AG09309 (cell line): ENCODE measurements at places on chromosomes 13 and 19.

DNA sequence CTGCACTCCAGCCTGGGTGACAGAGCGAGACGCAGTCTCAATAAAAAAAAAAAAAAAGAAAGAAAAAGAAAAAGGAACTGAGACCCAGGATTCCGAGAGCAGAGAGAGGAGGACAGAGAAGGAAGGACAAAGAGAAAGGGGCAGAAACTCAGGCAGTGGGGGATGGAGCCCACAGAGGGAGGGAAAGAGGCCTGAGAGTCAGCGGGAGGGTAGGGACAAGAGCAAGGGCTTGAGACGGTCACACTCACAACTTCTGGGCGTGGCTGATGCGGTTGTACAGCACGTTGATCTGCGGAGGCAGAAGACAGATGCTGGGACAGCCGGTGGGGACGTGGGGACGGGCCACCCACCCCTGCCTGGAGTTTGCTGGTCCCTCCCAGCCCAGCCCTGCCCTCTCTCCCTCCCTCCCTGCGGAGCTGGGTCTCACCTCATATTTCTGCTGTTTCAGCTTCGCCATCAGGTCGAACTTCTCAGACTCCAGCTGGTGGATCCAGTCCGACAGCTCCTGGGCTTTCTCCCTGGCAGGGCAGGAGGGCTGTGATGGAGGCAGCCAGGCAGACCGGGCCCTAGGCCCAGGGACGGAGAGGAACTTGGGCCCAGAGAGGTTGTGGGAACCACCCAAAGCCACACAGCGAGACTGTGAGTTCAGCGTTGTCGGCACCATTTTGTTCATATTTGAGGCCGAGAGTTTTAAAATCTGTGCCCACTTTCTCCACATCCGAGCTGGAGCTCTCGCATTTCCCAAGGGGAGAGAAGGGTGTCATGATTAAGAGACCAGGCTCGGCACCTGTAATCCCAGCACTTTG lies 15.2 kb downstream of the TNNT1 start:
- DNase-seq: no peak

DNA sequence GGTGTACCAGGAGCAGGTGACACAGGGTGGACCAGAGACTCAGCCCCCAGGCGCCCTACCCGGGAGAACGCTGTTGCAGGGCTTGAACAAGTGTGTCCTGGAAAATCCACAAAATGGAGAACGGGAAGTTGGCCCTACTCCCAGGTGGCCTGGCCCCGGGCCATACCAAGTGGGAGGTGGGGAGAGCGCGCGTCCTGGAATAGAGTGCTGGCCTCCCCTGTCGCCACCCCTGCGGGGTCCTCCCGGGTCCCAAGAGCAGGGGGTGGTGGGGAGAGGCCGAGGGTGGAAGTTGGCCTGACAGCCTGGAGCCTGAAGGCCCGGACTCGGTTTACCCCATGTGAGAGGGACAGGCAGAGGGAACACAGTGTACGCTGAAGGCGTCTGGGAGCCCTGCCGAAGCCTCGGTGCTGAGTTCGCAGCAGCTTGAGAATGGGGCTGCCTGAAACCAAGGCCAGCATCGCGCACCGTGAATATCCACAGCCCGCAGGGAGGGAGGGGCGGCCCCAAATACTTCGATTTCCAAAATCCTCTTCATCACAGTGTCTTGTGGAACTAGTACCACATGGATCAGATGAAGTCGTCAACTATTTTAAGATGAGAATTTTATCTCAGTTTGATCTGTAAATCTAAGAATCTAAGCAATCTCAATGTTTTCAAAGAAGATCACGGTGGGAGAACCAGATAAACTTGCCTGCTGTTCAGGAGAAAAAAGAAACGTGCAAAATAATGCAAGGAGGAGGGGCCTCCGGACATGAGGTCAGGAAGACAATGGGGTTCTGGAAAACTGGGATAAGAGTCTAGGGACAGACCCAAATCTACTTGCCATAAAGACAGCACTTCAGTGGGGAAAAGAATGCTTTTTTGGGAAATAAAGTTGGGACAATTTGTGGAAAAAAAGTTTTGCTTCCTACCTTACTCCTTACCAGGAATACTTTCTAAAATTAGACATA lies 10.4 kb upstream of the KLF16 start:
- no peak for DNase-seq

DNA sequence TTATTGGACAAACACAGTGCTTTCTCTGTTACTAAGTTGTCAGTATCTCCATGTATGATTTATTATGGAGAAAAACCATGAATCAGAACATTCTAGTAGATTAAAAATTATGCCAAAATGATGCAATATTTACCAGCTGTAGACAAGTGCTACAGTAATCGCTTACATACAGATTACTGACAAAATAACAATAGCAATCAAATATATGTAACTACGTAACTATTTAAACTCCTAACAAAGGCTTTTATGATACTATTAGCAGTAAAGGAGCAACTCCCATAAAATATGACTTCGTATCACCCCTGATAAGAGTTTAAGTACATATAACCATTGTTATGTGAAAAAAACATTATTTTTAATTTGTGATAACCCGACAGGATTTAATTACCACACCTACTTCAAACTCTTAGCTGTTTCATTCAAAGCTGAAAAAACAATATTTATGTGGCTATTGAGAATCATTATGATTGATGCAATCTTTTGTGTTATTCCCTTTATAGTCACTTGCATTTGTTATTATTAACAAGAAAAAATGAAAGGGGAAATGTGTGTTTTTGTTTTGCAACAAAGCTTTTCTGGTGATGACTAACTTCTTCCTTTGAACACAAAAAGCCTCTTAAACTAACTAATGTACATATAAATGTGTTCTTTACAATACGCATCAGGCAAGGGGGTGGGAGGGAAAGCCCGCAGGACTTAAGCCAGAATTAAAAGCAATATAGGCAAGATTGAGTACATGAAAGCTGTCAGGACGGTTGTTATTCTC lies 147.4 kb downstream of the ABCC4 start:
- no peak for DNase-seq

- no peak for DNase-seq
Observed at GRCh38 chr19:30669329-30670010, 297.3 kb downstream of the ZNF536 start.

- no peak for DNase-seq
Observed at GRCh38 chr19:35736913-35737886, 5.1 kb downstream of the IGFLR1 start.

- no peak for DNase-seq
Observed at GRCh38 chr13:21282065-21282464, 105.6 kb downstream of the MRPL57 start.

DNA sequence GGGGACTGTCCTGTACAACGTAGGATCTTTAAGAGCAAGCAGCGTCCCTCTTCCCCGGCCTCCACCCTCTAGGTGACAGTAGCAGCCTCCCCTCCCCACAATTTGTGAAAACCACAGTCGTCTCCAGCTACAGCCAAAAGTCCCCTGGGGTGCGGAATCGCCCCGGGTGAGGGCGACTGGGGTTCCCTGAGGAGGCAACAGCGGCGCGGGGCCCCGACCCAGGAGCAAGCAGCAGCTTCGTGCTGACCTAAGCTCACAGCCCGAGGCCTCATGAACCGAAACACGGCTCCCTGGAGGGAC lies 322 bp downstream of the ZNF558 start:
- no peak for DNase-seq

DNA sequence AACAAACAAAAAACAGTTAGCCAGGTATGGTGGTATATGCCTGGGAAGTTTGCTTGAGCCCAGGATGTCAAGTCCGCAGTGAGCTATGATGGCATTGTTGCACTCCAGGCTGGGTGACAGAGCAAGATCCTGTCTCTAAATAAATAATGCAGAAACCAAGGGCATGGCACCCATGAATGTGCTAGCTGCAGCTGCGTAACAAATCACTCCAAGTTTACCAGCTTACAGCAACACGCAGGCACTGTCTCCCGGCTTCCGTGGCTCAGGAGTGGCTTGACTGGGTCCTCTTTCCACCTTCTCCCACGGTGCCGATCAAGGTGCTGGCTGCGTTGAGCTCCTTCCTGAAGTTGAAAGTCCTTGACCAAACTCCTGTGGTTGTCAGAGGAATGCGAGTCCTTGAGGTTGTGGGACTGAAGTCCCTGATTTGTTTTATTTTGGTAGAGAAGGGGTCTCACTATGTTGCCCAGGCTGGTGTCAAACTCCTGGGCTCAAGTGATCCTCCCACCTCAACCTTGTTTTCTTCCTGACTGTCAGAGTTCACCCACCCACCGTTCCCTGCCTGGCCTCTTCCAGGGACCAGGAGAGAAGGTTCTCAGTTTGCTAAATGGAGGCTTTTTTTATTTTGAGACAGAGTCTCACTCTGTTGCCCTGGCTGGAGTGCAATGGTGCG lies 13.2 kb upstream of the ONECUT3 start:
- no peak for DNase-seq

DNA sequence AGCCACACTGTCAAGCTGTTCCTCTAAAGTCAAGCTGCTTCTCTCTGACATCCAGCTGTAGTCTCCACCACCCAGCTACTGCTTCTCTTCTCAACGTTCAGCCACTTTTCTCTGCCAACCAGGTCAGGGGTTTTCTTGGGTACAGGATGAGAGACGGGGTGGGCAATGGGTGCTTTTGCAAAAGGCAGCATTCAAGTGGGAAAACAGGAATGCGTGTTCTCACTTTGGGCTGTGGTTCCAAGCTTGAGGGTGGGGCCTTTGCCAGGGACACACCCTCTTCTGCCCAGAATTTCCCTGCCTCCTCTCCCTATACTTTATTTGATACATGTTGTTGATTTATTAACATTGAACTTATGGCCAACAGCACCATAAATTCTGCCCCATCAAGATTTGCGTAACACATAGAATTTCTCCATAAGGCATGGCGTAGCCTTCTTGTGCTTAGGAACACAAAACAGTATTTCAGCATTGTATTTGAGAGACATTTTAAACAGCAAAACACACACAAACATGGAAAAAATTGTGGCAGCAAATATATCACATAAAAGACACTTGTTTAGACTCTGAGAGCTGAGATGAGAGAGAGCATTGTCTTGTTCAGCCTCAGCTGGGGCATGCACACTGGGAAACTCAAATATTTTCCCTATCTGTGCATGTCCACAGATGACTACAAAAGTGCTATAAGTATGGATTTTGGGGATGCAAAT lies 392.8 kb downstream of the SLITRK6 start:
- no peak for DNase-seq

DNA sequence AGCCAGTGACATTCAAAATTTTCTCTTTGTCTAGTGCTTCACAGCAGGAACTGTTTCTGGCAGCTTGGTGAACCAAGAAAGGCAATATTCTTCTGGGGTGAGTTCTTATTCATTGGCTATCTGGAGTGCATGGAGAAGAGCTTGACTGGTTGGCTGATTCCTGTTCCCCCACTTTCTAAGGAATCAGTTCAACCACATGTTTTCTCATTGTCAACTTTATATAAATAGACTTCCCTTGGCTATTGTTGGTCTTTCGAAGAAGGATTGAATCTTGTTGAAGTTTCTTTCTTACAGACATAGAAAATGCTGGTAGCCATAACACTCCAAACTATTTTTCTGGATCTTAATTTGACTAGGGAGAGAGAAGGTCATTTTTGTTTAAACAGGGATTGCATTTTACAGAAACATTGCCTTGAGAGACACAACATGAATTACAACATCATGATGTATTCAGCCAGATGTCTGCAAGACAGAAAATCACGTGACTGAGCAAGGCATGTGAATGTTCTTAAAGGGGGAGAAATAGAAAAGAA lies 85.2 kb downstream of the EDNRB start:
- no peak for DNase-seq

DNA sequence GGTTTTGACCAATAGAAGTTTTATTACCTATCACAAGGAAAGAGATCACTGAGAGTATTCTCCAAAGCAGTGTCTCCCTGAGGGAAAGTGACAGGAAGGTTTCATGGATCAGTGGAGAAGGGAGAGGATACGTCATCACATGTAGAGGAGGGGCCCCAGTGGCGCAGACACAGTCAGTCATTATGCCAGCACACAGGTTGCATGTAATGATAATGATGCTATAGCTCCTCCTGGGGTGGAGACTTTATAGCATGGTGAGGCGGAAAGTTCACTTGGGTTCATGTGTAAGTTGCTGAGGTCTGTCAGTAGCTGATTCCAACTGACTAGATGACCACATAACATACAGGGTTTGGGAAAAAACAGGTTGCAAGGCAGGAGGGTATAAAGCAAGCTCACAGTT lies 88.8 kb downstream of the FNDC3A start:
- DNase-seq: no peak

- no peak for DNase-seq
Observed at GRCh38 chr19:17997969-17998826, 9.8 kb upstream of the ARRDC2 start.

DNA sequence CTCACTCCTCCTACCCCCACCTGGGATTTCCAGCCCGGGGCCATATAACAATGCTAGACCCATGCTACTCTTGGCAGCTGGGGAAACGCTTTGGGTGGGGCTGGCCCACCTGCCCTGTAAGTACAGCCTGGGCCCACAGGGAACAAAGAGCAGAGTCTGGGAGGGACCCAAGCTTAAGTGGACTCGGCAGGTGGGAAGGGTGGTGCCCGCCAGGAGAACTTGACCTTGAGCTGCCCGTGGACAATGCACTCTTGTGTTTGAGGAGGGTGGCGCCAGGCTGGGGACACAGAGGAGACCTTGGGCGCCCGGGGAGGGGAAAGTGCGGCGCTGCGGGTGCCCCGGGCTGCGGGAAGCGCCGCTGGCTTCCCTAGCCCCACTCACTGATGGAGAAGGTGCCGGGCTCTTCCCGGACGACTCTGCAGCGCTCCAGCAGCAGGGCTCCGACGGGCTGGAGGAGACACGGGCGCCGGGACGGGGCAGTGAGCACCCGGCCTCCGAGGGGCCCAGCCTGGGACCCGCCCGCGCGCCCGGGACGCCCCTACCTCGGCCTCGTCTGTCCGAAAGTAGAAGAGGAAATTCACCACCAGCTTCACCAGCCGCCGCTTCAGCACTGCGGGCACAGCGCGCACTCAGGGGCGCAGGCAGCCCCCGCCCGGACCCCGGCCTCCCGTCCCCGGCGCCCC lies 607 bp downstream of the PLEKHJ1 start:
- DNase-seq: no peak

GRCh38 chr19:15180451-15181390 lies 20.1 kb downstream of the NOTCH3 start:
- no peak for DNase-seq

- DNase-seq: no peak
Observed at GRCh38 chr13:50991579-50992521, 82.3 kb downstream of the RNASEH2B start.

GRCh38 chr13:76245211-76245610 lies 609.1 kb downstream of the LMO7 start:
- no peak for DNase-seq

DNA sequence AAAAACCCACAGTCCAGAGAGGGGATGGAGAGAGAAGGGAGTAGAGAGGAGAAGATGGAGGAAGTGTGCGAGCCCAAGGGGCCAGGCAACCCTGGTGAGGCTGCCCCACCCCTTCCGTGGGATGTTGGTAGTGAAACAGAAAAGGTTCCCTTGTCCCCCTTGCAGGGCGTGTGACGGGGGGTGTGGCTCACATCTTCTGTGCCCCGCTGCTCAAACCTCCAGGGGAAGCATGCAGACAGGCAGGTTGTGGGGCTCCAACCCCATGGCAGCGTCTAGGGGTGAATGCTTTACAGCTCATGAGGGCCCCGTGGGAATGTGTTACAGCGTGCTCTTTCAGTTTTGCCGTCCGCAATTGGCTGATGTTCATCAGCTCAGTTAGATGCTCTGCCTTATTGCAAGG lies 14.7 kb upstream of the EVI5L start:
- no peak for DNase-seq
